ENCODE measurements at places on chromosomes 5 and 9.
A peak's percentile ranks its signal among the peaks of the same experiment; 100 is the strongest.

- ATAC-seq, result no peak
These were observed 26.8 kb downstream of the PAEP start for GRCh38 chr9:135588371-135588770.

DNA sequence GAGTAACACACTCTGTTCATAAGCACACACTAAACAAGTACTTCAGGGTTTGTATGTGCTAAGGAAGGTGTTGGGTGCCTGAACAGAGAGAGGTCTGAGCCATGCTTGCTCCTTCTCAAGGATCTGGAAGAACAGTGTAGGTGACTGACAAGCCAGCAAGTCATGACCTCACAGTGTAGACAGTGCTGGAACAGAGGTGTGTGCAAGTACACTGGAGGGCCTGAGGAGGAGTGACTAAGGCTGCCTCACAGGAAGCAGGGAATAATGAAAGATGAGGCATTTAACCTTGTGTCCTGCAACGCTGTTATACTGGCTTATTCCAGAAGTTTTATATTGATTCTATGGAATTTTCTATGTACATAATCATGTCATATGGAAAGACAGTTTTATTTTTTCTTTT is 83.9 kb downstream of the TMEM174 start:
- no peak for ATAC-seq

DNA sequence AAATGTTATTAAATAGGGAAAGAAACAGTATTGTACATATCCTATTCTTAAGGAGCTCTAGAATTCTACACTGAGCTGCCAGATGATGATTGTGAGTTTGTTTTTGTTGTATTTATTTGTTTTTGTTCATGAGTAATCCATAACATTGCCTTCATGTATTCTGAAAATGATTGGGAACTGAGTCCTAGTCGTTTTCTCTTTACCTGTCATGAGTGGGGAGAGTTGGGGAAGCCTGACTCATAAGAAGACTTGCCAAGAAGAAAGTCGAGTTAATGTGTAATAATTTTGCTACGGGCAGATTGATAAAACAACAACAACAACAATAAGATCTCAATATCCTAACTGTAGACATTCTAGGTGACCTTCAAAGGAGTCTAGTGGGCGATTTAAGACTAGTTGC is 103.8 kb downstream of the ANKRD55 start:
- ATAC-seq, result peak; percentile 61

GRCh38 chr9:69865986-69866385 is 45.4 kb downstream of the CFAP95 start:
- ATAC-seq, result no peak

- ATAC-seq, result no peak
These were observed 82.0 kb upstream of the PCAT7 start for GRCh38 chr9:94472806-94473360.

- peak; percentile 42 for ATAC-seq
These were observed 87.6 kb downstream of the ERP44 start for GRCh38 chr9:100011062-100011681.
